ENCODE measurements at places on chromosomes 2 and 18.
A peak's percentile ranks its signal among the peaks of the same experiment; 100 is the strongest.

DNA sequence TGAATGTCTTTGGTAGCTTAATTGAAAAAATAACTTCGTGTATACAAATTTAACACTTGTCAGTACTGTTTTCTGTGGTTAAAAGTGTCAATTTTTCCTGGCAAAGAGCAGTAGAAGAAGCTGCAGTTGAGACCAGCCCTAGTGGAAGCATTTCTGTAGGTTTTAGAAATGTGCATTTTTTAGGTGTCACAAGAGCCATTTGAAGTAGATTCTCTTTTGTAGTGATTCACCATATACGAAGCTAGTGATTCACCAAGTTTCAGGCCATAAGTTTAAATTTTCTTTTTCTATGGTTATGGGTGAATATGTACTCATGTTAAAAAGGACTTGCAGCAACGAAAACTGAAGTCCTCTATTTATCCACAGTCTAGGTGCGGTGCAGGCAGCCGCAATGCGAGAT lies 4.2 kb downstream of the NABP1 start:
- DNase-seq, result no peak

- no peak for DNase-seq
Observed at GRCh38 chr2:20415511-20415918, 31.4 kb upstream of the RHOB start.

GRCh38 chr18:35510076-35510651 lies 12.4 kb upstream of the INO80C start:
- DNase-seq, result no peak

DNA sequence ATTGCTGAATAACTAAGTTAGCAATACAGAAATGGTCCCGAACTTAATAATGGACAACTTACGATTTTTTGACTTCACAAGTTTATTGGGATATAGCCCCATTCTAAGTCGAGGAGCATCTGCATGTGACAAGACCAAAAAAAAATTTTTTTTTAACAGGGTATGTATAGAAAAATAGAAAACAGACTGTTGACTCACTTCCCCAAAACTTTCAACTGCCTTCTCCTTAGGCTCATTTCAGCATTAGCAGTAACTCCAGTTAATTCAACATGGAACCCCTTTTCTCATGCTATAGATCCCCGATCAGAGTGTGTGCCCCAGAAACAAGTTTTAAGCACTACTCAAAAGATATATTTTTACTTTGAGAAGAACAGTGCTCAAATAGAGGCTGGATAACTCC lies 5.4 kb downstream of the CD302 start:
- DNase-seq, result no peak

GRCh38 chr2:177207101-177207500 lies 5.5 kb upstream of the HNRNPA3 start:
- DNase-seq, result no peak

GRCh38 chr2:201937343-201937742 lies 96.3 kb upstream of the FZD7 start:
- DNase-seq, result no peak

- peak; percentile 14 for DNase-seq
Observed at GRCh38 chr2:166539340-166540162, 45.5 kb upstream of the SCN7A start.

DNA sequence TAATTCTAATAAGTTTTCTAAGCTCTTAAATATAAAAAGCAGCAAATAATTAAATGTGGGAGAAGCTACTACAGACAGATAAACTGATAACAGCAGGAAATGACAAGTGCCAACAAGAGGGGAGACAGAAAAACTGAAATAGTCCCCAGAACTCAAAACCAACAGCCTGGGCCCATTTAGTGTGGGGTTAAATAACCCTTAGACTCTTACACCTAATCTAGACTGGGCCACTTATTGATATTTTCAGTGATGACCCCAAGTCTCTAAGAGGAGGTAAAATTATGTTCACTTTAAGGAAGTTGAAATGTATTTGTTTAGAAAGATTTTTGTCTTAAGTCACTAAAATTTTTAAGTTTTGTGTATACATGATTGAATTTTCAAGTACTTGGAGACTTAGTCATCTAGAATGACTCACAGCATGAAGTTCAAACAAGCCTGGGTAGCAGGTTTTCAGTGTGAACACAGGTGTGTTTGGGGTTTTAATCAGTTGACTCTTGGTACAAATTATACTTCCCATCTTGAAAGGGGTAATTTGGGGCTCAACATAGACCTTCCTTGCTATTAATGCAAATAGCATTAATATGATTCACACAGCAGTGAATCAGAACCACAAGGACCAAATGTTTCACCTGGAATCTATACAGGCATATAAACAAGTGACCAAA lies 54.9 kb upstream of the MYO3B start:
- no peak for DNase-seq

GRCh38 chr2:31688282-31688681 lies 107.5 kb upstream of the SRD5A2 start:
- DNase-seq, result no peak

GRCh38 chr18:79071037-79071436 lies 1.8 kb downstream of the ATP9B start:
- DNase-seq, result no peak

GRCh38 chr2:141570474-141571131 lies 560.2 kb downstream of the LRP1B start:
- no peak for DNase-seq

DNA sequence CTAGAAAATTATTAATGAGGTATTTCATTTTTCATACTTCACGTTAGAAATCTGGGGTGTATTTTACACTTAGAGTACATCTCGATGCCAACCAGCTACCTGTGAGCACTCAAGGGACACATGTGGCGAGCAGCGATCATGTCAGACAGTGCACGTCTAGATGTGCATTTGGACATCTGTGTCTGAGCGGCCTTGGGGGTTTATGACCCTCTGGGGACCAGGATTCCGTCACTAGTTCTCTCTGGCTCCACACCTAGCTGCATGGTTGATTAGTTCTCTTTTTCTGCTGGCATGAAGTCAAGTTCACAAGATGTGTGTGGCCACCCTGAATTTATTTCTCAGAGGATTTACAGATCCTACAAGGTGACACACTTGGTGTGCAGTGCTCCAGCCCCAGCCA lies 192.2 kb downstream of the TSN start:
- no peak for DNase-seq

GRCh38 chr2:1631292-1632001 lies 112.9 kb downstream of the PXDN start:
- peak; percentile 7 for DNase-seq

GRCh38 chr2:19178175-19178574 lies 180.2 kb downstream of the OSR1 start:
- peak; percentile 85 for DNase-seq

DNA sequence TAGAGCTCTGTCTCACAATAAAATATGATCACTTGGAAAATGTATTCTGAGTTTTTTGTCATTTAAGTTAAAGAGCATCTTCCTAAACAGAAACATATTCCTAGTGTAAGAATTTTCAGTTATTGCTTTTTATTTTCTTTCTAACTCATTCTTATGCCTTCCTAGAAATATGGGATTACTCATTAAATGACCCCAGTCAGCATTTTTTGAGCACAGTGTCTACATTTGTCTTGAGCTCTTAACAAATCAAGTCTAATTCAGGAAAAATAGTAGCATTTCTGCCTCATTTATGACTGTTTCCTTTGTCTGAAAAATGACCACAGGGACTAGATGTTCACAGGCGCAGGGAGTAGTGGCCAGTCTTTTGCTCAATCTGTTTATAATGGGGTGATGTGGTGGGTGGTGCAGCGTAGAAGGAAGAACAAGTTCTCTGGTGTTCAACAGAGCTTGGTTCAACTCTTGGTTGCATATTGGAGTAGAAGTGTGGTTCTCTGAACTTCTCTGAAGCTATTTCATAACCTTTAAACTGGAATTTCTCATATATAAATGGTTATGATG lies 267.1 kb downstream of the CYRIA start:
- DNase-seq, result no peak

- no peak for DNase-seq
Observed at GRCh38 chr18:40534723-40535122, 1420.3 kb upstream of the PIK3C3 start.

GRCh38 chr2:237744613-237745249 lies 53.8 kb upstream of the RBM44 start:
- DNase-seq, result no peak

DNA sequence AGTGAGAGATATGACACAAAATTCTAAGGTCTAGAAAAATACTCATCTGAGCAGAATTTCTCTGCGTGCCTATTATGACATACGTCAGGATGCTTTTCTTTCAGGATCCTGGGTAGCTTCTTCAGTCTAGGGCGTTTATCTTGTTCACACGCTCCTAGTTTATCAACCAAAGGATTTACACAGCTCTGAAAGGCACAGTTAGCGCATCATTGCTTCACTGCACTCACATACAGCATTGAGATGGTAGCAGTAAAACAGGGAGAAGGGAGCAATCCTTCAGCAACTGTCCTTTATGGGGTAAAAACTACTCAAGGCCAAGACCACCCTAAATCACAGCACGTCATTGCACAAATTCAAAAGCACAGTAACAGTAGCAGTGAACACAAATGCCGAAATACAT lies 222.8 kb downstream of the SUCLG1 start:
- DNase-seq, result no peak

- no peak for DNase-seq
Observed at GRCh38 chr2:63817382-63817781, 24.3 kb upstream of the UGP2 start.

DNA sequence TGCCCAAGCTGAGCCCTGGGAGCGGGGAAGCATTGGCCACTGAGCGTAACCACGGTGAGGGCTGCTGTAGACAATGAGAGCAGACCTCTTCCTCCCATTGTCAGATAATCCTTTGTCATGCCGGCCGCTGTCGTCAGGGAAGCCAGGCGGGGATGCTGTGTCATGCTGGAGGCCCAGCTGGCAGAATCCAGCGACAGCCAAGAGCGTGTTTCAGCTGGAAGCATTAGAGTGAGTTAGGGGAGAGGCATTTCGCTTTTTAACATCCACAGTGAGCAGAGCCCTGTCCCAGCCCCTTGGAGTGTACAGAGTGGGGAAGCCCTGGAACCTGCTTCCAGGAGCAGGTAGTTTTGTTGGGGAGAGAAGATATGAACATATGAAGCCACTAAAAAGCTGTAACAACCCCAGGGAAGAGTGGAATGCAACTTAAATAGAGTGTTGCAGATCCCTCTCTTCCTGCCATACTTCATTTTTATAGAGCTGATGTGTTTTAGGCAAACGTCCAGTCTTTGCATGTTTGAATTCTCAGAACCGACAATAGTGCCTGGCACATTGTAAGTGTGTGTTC lies 7.0 kb downstream of the CTIF start:
- peak; percentile 52 for DNase-seq

DNA sequence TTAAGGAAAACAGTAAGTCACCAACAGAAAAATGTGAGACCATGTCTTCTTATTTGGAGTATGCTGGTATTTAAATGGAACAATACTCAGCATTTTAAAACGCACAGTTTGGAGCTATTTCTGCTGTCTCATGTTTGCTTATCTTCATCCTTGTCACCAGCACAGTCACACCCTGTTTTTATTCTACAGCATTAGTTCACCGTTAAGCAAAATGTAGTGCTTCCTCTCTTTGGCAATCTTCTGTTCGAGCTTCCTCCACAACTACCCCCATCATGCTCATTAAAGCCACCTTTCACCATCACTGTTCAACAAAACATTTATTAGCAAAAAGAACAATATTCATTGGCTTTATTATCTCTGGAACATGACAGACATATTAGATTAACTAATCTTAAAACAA lies 64.0 kb downstream of the SLC40A1 start:
- no peak for DNase-seq

- no peak for DNase-seq
Observed at GRCh38 chr2:30277582-30277981, 46.2 kb downstream of the LBH start.

GRCh38 chr2:232873909-232874641 lies 4.0 kb downstream of the SNORC start:
- no peak for DNase-seq

DNA sequence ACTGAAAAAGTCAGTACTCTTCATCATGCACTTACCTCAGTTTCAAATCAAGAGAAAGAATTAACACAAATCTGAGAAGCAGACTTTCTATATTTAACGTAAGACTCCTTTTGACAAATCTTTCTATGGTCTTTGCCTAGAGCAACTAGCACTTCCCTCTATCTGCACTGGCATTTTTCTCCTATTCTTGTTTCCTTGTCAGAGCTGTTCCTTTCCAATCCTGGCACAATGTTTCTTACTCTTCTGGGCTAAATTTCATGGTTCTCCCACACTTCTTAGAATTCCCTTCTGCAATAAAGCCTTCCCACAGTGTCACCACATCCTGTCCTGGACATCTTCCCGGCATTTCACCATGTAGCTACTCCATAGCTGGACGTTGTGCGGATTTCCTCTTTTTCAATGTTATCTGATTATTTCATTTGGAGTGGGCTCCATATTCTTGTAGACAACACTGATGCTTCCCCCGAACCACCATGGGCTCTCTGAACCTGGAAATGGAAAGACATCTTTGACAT lies 144.7 kb upstream of the CTNNA2 start:
- no peak for DNase-seq

DNA sequence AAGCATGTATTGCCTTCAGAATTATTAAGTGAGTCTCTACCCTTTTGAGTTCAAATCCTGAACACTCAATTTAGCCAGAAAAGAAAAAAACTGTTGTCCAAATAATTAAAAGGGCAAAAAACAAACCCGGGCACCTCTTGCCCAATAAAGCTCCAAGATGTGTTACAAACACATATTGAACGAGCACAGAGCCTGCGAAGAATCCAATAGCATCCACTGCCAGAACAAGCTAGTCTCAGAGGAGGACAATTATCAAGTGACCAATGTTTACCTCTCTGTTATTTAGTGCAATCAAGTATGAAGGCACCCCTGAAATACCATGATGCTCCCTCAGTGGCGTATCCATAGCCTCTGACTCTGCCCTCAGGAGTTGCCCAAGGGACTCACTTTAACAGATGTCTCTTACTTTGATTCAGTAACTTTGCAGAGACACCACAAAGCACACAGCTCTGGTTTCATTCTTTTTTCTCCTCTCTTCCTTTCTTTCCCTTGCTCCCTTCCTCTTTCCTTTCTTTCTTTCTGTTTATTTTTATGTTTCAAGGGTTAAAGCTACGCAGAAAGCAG lies 93.5 kb upstream of the SPATS2L start:
- no peak for DNase-seq

GRCh38 chr2:54535599-54536195 lies 79.6 kb downstream of the SPTBN1 start:
- DNase-seq, result no peak

DNA sequence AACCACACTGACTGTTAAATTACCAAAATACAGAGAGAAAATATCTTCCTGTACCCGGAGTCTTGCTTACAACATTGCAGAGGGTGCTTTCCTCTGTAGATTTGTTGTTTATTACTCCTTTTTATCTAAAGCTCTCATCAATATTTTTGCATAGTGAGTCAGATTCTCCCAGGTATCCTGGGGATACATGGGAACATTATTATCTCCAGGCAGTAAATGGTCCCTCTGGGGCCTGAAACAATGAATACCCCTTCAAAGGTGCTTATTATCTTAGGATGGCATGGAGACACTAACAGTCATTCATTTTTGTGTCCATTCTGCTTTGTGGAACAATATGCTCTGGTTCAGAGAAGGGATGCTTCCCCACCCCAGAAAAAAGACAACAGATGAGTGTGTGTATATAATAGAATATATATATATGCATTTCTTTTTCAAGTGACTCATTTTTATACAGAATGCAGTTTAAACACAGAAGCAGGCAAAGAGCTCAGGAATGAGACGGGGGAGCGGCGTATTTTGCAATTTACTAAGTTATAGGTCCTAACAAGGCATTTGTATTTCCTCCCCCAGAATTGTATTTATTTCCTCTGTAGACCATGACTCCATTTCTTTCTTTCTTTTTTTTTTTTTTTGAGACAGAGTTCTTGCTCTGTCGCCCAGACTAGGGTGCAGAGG lies 424.8 kb upstream of the ZEB2 start:
- DNase-seq, result no peak
